ENCODE measurements at places on chromosomes 2 and 18.

- no peak for DNase-seq
Observed at GRCh38 chr2:60885683-60886082, 4.3 kb downstream of the REL start.

DNA sequence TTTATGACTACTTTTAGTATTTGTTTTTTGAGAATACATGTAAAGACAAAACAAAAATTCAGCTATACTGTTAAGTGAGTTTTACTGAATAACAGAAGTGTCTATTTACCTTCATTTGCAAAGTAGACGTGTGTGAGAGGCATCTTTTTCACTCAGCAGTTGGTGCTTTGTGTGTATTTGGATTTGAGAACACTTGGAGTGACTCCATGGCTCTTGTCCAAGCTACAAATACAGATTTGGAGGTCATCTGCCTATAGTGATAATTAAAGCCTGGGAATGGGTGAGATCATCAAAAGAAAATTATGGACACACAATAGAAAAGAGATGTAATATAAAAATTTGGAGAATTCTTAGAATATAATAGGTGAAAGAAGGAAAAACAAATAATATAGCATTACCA, 6.2 kb downstream of the NAB1 start:
- DNase-seq = no peak

DNA sequence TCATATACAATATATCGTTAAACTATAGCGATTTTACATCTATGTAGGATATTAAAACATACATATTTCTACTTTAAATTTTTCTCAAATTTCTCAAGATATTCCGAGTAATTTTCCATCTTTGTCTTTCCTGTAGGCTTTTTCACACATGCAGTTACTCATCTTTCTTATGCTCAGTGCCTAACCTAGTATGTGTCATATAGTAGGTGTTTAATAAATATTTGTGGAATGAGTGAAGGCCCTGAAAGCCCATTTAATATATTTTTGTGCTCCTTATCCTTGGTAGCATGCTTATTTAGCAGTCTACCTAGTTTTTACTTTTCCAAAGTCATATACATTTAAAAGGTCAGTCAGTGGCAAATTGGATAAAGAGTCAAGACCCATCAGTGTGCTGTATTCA, 67.3 kb downstream of the ITGB6 start:
- no peak for DNase-seq

DNA sequence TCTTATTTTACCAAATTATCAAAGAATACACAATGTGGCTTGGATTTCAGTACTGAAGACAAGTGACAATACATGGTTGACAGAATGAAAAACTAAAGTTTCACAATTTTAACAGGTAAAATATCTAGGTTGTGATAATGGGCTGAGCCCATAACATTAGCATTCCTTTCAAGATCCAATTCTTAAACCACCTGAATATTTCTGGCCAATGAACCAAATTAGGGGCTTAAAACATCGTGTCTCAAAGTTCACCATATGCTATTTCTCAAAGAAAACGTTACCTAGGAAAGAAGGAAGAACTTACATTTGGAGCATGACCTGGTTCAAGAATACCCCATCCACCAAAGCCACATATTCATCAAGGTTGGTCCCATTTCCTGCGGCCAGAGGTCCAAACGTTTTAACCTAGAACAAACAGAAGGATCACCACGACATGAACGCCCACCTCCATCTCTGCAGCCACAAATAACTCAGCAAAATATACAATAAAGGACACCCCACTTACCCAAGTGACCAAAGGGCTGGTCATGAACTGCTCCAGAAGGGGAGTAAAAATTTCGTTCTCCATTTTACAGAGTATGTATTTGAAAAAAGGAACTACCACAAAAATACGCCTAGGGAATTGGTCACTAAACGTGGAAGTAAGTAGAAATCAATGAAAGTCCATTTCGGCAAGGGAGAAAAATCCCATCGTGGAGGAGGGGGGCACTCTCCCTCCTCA, 984 bp downstream of the CCDC88A start:
- DNase-seq = no peak

DNA sequence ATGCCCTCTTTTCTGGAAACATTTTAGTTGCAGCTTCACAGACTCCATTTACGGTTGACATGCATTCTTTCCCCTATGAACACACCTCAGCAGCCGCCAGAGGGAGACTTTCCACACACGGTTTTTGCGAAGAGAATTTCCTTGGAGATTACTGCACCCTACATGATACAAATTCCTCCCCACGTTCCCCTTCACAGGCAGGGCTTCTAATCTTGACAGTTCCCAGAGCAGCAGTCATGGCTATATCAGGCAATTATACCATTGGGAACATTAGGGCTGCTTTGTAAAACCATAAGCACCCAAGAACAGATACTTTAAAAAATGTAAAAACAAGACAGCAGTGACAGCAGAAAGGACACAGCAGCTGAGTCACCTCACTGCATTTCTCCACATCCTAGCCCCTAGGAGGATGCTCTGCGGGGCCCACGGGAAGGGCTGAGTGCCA, 253.8 kb downstream of the TGIF1 start:
- peak; percentile 8 for DNase-seq

GRCh38 chr2:23380562-23381065, 4.4 kb upstream of the KLHL29 start:
- DNase-seq = peak; percentile 54

GRCh38 chr2:101187131-101187530, 35.9 kb upstream of the TBC1D8 start:
- no peak for DNase-seq

DNA sequence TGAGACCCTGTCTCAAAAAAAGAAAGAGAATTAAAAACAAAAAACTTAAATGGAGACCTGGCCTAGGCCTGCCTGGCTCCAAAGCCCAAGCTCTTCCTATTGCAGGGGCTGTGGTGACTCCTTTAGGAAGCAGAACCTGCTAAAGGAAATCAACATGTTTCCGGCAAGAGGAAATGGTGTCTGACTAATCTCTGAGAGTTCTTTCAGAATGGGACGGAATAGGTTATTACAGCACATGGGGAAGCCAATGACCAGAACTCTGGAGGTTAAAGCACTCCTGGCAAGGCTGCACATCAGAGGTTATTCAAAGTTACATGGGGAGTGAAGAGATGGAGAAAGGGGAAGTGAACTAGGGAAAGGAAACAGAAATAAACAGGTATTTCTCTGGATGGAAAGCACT, 21.4 kb downstream of the KIF3C start:
- DNase-seq = no peak

- DNase-seq = no peak
Observed at GRCh38 chr2:98026927-98027522, 31.3 kb upstream of the TMEM131 start.

GRCh38 chr2:234091883-234092282, 41.4 kb downstream of the SPP2 start:
- DNase-seq = no peak

GRCh38 chr2:120543899-120544298, 191.8 kb upstream of the GLI2 start:
- no peak for DNase-seq

DNA sequence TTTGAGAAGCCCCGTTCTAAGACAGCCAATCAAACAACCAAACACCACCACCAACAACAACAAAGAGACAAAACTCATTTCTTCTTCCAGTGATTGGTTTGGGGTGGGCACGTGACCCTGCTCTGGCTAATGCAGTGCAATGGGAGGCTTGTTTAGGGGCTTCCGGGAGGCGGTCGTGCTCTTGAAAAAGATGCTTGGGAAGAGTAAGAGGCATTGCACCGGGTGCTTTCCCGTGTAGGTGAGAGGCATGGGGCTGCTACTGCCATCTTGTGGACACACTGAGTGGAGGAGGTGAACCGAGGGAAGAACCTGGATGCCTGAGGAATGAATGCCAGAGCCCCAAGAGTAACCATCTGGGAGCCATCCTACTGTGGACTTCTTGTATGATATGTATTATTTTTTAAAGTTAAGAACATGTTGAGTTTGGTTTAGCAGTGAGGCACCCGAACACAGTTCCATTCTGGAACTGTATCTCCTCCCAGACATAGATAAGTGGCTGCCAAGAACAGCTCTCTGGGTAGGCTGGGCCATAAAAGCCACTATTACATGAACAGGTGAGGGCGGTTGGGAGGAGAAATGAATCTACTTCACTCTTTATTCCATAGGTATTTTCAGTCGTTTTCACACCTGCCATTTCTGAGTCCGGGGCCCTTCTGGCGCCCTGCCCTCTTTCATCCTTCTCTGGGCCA, 19.1 kb upstream of the ARHGAP25 start:
- peak; percentile 62 for DNase-seq

- no peak for DNase-seq
Observed at GRCh38 chr2:223914324-223914723, 30.8 kb downstream of the WDFY1 start.

DNA sequence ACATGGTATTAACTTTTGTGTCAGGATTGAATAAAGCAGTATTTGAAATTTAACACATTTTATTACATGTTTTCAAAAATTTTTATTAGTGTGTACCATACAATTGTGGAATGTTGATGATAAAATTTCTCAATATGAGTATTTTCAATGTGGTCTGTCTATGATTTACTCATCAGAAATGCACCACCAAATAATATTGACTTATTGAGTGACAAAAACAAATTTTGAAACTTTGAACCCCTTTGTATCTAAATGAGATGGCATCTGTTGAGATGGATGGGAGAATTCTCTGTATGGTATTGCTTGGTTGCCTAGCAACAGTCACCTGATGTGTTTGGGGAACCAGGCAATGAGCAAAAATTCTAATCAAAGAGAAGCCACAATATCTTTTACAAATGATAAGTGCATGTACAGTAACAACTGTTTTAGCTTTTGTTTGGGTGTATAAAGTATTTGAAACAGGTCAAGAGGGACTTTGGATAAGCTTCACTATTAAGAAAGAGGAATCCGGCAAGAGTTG, 400.1 kb downstream of the CCDC85A start:
- no peak for DNase-seq

GRCh38 chr18:77635451-77635850, 385.8 kb downstream of the GALR1 start:
- no peak for DNase-seq

DNA sequence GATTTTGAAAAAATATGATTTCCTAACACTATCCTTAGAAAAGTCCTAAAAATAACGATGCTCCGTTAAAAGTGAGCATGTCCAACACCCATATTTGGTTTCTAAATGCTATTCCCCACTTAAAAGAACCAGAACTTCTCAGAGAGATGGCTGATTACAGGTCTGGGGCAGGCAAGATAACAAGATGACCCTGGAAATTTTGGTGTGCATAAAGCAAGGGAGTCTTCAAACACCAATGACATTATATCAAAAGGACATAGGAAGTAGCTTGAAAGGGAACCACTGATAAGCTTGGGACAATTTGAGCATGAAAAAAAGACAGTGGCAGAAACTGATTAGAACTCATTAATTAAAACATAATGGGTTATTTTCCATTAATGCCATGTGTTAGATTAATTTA, 17.9 kb downstream of the STK17B start:
- no peak for DNase-seq

DNA sequence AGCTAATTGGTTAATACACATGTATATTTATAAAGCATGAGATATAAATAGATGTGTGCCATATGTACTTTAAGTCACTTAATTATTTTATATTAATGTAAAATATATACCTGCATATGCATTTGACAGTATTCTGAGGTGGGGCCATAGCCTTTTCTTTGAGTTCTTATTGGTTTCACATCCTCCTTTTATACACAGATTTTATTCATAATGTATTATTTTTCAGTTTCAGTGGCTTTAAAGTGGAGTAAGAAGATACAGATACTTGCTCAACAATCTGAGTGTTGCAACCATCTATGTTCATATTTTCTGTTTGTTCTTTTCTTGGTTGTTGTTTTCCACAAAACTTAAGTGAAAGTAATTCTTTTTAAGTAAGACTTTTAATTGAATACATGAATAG, 436.5 kb downstream of the RND3 start:
- DNase-seq = no peak

GRCh38 chr2:177529166-177529565, 136.6 kb downstream of the AGPS start:
- no peak for DNase-seq

DNA sequence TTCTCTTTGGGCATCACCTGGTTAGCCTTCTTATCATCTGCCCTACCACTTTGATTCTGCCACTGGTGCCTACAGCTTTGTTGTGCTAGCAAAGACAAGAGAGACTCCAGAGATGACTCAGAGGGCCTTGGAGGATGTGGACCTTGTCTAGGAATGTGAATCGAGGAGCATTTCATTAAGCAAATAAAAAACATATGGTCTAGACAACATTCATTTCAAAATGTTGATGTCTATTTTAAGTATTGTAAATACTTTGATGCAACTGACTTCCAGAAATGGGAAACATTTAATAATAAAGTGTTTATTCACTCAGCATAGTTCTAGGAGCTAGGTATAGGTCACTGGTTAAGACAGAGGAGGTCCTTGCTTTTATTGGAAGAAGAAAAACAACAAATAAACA, 195.5 kb downstream of the CDCA7 start:
- no peak for DNase-seq

- no peak for DNase-seq
Observed at GRCh38 chr18:47903809-47904208, 26.6 kb downstream of the SMAD2 start.

DNA sequence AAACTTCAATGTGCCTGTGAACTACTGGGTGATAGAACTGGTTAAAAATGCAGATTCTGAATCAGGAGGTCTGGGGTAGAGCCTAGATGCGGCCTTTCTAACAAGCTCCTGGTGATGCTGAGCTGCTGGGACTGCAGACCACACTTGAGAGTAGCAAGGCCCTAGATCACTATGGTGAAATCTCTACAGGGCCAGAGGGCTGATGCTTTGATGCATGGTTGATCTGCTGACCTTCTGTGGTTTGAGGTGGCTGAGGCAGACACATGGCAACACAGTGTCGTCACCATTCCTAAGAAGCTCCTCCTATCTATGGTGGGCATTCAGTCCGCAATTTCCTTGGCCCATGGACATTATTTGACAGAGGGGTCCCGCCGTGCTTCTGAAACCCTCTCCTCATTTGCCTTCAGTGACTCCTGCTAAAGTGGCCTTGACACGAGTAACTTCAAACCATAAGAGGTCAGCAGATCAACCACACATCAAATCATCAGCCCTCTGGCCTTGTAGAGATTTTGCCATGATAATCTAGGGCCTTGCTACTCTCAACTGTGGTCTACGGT, 19.8 kb downstream of the CCDC68 start:
- no peak for DNase-seq

- no peak for DNase-seq
Observed at GRCh38 chr2:24793761-24794435, 673 bp downstream of the CENPO start.

DNA sequence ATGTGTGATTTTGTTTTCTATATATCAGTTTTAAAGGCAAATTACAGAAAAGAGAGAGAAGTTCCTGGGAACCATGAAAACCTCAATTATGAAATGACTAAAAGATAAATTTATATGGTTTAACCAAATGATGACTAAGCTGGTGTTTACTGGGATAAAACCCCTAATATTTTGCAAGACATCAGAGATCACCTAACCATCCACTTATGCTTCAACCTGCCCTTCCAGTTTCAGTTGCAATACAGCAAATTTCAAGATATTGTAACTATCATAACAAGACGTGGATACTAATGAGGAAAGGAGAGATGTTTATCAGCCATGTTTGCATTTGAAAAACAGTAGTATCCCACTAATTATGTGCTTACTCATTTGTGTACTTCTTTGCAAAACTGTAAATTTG, 108.2 kb downstream of the GAREM1 start:
- no peak for DNase-seq

GRCh38 chr18:36513556-36513955, 216.0 kb downstream of the FHOD3 start:
- DNase-seq = no peak
